ENCODE measurements at places on chromosomes 1 and 21. TPM values are rescaled to one million over a fixed set of nuclear protein-coding genes. Genes with fewer than 3 reads are reported as not detected.

GRCh38 chr21:39851002-39851618 lies 16.1 kb upstream of the PCP4 start:
- DNase-seq, result no peak

DNA sequence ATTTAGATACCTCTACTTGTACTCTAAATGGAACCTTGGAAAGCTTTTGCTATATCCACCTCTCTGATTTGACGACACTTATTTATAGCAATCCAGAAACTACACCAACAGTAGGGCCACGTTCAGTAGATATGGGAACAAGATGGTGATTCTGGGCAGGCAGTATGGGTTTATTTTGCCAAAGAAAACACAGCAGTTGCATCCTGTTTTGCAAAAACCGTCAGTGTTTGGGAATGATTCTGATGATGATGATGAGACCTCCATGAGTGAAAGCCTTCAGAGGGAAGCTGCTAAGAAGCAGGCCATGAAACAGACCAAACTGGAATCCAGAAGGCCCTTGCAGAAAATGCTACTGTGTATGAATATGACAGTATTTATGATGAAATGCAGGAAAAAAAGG lies 41.5 kb upstream of the NEXN start:
- DNase-seq, result no peak

DNA sequence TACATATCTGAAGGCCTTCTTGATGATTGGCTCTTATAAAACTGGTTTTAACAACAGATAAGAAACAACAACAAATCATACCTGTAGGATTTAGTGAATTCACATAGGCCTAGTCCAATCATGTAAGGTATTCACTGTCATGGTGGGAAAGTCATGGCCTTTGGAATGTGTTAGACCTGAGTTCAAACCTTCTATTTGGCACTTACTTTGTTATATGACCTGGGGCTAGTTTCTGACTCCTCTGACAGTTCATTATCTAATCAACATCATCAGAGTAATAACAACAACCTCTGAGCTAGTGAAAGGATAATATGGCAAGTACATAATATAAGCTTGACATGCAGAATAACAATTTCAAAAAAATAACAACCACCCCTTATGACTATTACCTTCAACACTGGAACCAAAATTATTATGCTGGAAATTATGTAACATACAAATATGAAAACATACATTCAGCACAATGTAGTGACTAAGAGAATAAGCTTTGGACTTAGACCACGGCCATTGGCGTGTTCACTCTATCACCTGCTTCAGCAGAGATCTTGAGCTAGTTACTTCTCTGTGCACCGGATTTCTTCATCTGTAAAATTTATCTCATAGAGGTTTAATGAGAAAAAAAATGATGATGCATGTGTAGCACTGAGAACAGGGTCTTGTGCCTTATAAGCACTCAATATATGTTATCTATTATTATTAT lies 597.6 kb downstream of the LMO4 start:
- no peak for DNase-seq

The TXNIP gene
- total RNA-seq, result 446 TPM

- no peak for DNase-seq
These were observed 1.8 kb upstream of the LIN9 start for GRCh38 chr1:226310637-226311195.

DNA sequence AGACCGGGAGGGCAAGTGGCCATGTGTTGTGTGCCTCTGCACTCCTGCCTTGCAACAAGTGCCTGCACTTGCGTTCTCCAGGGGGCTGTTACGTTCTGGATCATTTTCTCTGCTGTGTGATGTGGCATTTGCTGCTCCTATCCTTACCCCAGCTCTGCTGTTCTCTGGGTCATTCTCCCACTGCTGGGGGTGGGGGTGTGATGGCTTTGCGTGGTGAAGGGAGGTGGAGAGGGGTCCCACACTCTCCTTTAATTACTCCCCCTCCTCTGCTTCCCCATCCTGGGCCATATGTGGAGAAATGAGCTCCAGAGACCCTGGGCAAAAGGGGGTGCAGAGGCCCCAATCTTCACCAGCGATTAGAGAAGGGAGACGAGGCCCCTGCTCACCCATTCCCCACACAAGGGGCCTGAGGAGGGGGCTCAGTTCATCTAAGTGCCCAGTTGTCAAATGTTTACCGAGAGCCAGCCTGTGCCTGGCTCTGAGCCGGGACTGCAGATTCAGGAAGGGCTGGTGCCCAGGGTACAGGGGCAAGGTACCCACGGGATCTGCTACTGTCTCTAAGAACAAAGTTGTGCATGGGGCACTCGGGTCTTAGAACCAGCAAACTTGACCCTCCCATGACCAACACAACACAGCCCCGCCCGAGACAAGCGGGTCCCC lies 355.4 kb downstream of the PTPRU start:
- no peak for DNase-seq

The NTNG1 gene
- total RNA-seq, result 1.6 TPM

The CLCA4 gene
- total RNA-seq, result 0.20 TPM

DNA sequence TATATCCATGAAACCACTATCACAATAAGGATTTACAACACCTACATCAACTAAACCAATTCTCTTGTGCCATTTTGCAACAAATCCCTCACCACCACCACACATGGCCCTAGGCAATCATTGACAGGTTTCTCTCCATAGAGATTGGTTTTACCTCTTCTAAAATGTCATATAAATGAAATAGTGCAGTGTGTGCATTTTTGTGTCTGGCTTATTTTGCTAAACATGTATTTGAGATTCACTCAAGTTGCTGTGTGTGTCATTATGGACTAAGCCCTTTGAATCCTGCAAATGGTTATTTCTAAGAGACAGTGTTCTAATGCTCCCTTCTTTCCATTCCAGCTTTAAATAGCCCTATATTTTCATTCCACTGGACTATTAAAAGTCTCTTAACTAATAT lies 179.7 kb upstream of the LRRC7 start:
- DNase-seq, result no peak

DNA sequence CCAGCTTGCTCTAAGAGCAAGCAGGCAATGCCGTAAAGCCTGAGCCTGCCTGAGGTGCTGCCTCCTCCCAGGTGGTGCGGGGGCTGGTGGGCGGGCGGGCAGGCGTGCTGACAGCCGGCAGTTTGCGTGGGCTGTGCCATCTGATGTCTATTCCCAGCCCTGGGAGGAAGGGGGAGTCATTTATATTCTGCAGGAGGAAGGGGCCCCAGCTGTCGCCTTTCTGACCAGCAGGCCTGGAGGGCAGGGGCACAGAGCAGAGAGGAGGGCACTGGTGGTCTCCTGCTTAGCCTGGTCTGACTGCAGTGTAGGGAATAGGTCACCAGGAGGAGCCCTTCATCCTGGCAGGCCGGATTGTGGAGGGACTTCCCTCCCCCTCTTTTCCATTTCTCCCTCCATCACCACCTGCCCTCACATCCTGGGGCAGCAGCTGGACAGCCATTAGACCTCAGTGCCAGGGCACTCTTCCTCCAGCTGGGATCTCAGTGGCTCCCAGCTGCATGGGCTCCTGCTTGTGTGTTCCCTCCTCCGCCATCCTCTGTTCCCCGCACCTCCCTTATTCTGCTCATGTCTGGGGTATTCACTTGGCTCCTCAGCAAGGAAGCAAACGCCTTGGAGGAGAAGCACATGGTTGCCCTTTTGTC lies 4.4 kb downstream of the CYB561D1 start:
- DNase-seq, result no peak

DNA sequence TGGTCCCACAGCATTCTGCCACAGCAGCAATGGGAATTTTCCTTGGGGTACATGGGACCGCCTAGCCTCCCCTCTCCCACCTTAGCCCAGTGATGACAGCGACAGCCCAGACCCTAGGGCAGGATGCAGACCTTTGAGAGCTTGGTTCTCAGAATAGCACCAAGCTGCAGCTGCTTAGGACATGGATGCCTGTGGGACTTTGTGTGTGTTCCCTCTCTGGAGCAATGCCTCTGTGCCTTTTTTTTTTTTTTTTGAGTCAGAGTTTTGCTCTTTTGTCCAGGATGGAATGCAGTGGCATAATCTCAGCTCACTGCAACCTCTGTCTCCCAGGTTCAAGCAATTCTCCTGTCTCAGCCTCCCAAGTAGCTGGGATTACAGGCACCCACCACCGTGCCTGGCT lies 44.2 kb upstream of the AK4 start:
- no peak for DNase-seq

The MEX3A gene
- 1.4 TPM for total RNA-seq

DNA sequence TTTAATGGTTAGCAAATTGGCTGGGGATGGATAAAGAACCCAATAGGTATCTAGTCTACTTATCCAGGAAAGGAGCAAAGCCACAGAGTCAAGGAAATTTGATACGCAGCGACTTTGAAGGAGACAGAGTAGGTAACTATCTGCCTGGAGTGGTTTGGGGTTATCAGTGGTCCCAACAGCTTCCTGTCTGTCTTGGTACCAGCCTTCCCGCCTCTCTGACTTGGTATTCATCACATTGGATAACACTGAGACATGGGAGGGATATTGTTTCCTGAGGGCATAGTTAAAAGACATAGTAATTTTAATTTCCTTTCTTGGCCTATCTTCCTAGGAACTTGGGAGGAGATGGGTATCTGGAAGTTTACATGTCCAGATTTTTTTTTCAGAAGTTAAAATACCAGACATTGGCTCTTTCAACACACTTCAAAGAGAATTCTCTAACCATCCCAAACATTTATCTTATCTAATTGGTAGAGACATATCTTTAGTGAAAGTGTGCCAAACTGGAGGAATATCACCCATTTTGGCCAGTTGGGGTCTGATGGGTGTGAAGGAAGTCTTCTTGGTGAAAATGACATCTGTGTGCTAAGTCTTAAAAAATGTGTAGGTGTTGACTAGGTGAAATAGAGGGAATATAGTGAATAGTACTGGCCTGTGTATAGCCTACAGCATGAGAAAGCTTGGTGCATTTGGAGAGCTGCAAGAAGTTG lies 65.0 kb downstream of the RGS5 start:
- DNase-seq, result no peak

GRCh38 chr1:171257607-171258076 lies 9.3 kb downstream of the FMO1 start:
- no peak for DNase-seq

DNA sequence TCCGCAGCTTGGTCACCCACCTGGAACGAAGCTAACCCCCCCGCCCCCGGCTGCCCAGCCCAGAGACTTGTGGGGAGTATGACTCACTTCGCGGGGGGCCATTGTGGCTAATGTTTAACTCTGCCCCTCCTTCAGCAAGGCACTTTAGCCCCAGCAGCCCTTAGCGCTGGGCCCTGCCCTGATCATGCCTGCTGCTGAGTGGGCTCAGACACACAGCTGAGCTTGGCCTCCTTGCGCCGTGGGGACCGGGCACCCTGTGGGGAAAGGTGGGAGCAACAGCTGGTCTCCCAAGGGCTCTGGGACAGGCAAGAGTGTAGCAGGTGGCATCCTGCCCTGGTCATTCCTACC lies 6.3 kb upstream of the LAD1 start:
- DNase-seq, result peak; percentile 76
